Activated T-cell treated with anti-CD3 and anti-CD28 coated beads, Interleukin-2, amount 50 U/mL, for 72 hours (primary cell): ENCODE measurements at places on chromosomes 13 and 19. TPM values are rescaled to one million over a fixed set of nuclear protein-coding genes. Genes with fewer than 3 reads are reported as not detected.
A peak's percentile ranks its signal among the peaks of the same experiment; 100 is the strongest.

The RNF17 gene
- total RNA-seq, result 0.65 TPM

The SRRM5 gene
- total RNA-seq, result 1.7 TPM

The FGF21 gene
- not detected for total RNA-seq

The CLEC4M gene
- total RNA-seq, result not detected

GRCh38 chr19:28880735-28881401, 332.1 kb downstream of the UQCRFS1 start:
- no peak overlapping the region for H3K4me3 ChIP-seq
- no peak overlapping the region for H3K27ac ChIP-seq
- H3K27me3 ChIP-seq, result no peaks in the 10 kb centered on the region

DNA sequence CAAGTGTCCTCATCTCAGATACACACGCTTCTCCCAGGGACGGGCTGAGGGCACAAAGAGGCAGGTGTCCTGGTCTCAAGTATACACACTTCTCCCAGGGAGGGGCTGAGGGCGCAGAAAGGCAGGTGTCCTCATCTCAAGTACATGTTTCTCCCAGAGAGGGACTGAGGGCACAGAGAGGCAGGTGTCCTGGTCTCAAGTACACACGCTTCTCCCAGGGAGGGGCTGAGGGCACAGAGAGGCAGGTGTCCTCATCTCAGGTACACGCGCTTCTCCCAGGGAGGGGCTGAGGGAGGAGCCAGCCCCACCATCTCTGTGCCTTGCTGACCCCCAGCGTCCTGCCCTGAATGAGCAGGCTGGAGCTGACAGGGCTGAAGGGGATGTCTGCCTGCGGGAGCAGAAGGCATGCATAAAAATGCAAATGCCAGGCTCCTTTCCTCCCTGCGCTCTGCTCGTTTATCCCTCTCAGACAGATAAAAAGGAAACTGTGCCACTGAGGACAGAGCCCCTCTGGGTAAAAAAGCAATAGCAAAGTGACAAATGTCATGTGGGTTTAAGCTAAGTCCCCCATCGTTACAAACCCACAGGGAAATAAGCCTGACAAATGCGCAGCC, 96.1 kb upstream of the UQCRFS1 start:
- H3K4me3 ChIP-seq, result no peak overlapping the region
- no peak for DNase-seq
- H3K36me3 ChIP-seq, result no peaks in the 10 kb centered on the region
- H3K4me1 ChIP-seq, result no peaks in the 10 kb centered on the region

- H3K4me1 ChIP-seq, result peaks cover 27% of the 10 kb centered on the region
- no peak overlapping the region for H3K27ac ChIP-seq
- no peak overlapping the region for H3K4me3 ChIP-seq
- no peaks in the 10 kb centered on the region for H3K36me3 ChIP-seq
Measured at GRCh38 chr13:24217601-24218281, 57.2 kb downstream of the SPATA13 start.

- no peak for DNase-seq
- no peak overlapping the region for H3K27ac ChIP-seq
- H3K4me1 ChIP-seq, result peaks cover 1% of the 10 kb centered on the region
- no peaks in the 10 kb centered on the region for H3K36me3 ChIP-seq
Measured at GRCh38 chr19:18168673-18169381, 4.8 kb upstream of the IFI30 start.

- H3K4me3 ChIP-seq, result peak within 1 kb of the TSS; percentile 52
- H3K36me3 ChIP-seq, result peaks cover 3% of the 10 kb centered on the region
- peaks cover 27% of the 10 kb centered on the region for H3K4me1 ChIP-seq
- peaks cover 51% of the 10 kb centered on the region for H3K27me3 ChIP-seq
Measured at GRCh38 chr19:40217934-40218890, at the start of gene TTC9B. Gene TTC9B, minus strand, starts transcription at chr19:40218384. Its CDS starts 3 bp downstream, at chr19:40218381.

DNA sequence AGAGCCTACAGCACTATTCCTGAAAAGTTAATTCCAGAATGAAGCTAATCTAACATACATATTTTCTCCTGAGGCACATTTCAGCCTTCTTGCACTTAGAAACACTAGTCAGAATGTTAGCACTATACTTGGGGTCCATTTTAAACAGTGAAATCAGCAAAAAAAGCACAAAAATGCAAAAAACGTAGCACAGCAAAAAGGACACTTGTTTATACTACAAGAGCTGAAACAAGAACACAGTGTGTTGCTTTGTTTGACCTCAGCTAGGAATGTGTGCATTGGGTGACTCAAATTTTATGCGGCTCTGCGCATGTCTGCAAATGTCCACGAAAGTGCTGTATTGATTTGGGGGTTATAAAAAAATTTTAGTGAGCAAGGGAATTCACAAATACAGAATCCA, 226.2 kb downstream of the KCNRG start:
- H3K27ac ChIP-seq, result no peak overlapping the region
- peaks cover 48% of the 10 kb centered on the region for H3K27me3 ChIP-seq
- H3K36me3 ChIP-seq, result no peaks in the 10 kb centered on the region

DNA sequence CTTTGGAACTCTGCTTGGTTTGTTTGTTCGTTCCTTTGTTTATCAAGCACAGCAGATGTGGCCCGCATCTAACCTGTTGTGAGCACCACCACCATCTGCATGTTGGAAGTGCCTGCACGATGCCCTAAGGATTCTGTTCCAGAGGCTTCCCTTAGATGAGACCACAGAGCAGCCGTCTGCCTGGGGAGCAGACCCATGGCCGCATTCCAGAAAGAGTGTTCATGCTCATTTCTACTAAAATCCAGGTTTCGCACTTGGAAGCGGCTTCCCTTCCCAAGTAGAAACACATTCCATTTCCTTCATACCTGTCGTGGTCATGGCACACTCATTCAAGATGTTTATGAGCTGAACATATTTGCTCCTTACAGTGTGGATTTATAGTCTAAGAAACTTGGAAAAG, 27.2 kb downstream of the COL4A2 start:
- DNase-seq, result no peak
- no peak overlapping the region for H3K27ac ChIP-seq
- peaks cover 9% of the 10 kb centered on the region for H3K4me1 ChIP-seq
- no peak overlapping the region for H3K4me3 ChIP-seq

- no peaks in the 10 kb centered on the region for H3K27me3 ChIP-seq
- H3K36me3 ChIP-seq, result no peaks in the 10 kb centered on the region
- peaks cover 25% of the 10 kb centered on the region for H3K4me1 ChIP-seq
- DNase-seq, result no peak
Measured at GRCh38 chr13:20431687-20432384, 93.8 kb downstream of the CRYL1 start.

DNA sequence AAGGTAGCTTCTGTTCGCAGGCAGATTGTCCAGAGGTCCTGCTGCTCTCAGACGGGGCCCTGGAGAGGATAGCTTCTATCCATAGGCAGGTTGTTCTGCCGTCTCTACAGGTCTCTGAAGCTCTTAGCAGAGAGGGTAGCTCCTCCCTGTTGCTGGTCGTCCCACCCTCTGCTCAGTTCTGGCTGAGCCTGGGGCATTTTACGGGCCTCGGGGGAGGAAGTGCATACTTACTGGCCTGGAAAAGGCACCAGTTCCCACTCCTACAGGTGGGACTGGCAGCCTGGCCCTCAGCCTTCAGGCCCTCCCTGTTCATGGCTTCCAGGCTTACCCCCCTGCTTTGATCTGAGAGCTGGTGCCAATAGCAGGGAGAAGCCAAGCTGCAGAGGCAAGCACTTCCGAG, 42.3 kb downstream of the USPL1 start:
- peaks cover 22% of the 10 kb centered on the region for H3K36me3 ChIP-seq
- H3K4me1 ChIP-seq, result no peaks in the 10 kb centered on the region
- DNase-seq, result no peak
- H3K27me3 ChIP-seq, result no peaks in the 10 kb centered on the region
- no peak overlapping the region for H3K27ac ChIP-seq

- no peak overlapping the region for H3K27ac ChIP-seq
- no peaks in the 10 kb centered on the region for H3K27me3 ChIP-seq
- no peaks in the 10 kb centered on the region for H3K4me1 ChIP-seq
- H3K36me3 ChIP-seq, result no peaks in the 10 kb centered on the region
- no peak overlapping the region for H3K4me3 ChIP-seq
Measured at GRCh38 chr13:103734837-103735236, 668.6 kb upstream of the SLC10A2 start.

DNA sequence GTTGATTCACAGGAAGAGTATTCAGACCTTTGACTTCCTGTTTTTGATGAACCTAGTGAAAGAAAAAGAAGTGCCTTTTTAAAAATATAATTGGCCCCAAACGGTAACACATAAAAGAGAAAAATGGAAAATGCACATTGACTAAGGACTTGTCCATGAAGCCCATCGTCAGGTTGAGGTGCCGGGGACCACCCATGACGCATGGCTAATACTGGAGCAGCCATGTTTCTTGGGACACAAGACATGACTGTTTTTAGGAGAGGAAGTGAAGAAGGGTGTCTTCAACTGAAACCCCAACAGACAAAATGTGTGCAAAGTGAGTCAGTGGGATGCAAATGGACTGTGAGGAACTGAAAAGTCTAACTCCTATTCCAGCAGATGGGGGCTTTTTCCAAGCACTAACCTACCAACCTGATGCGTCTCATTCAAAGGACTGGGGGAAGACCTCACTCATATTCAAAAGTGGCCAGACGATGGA, 459.4 kb downstream of the FOXO1 start:
- H3K27me3 ChIP-seq, result no peaks in the 10 kb centered on the region
- H3K27ac ChIP-seq, result peak overlapping the region; percentile 95
- peaks cover 65% of the 10 kb centered on the region for H3K4me1 ChIP-seq

DNA sequence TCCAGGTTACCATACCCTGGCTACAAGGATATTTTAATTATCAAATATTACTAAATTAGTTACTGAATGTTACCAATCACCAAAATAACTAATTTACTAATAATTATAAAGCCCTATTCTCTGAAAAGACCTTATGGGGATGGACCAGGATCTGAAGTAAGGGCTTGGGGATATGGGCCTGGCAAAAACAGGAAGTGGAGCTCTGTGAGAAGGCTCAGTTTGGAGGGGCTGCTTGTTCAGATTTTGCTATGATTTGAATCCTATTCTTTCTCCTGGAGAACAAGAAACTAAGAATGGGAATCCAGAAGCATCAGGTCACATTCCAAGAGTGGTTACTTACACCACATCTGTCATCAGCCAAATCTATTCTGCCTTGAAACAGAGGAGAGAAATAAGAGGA, 148.1 kb downstream of the DNAJC15 start:
- DNase-seq, result no peak
- H3K27ac ChIP-seq, result no peak overlapping the region
- no peak overlapping the region for H3K4me3 ChIP-seq
- no peaks in the 10 kb centered on the region for H3K27me3 ChIP-seq
- no peaks in the 10 kb centered on the region for H3K4me1 ChIP-seq

DNA sequence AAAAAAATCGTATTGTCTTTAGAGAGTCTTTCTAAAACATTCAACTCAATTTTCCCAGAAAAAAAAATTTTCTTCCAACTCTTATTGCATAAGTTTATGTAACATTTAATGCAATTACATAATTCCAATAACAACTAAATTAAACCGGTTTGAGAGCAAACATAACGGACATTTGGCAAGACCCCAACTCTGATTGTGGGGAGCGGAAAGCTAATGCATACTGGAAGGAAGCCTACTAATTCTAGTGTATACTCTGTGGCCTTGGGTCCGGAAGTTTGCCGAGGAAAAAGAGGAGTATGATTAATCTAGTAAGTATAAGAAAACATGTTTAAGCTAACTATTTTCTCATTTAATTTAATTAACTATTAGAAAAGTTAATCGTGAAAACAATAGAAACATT, 21.3 kb upstream of the MIR17HG start:
- H3K27me3 ChIP-seq, result peaks cover 22% of the 10 kb centered on the region
- H3K27ac ChIP-seq, result no peak overlapping the region
- DNase-seq, result no peak
- no peaks in the 10 kb centered on the region for H3K36me3 ChIP-seq
- H3K4me3 ChIP-seq, result no peak overlapping the region

DNA sequence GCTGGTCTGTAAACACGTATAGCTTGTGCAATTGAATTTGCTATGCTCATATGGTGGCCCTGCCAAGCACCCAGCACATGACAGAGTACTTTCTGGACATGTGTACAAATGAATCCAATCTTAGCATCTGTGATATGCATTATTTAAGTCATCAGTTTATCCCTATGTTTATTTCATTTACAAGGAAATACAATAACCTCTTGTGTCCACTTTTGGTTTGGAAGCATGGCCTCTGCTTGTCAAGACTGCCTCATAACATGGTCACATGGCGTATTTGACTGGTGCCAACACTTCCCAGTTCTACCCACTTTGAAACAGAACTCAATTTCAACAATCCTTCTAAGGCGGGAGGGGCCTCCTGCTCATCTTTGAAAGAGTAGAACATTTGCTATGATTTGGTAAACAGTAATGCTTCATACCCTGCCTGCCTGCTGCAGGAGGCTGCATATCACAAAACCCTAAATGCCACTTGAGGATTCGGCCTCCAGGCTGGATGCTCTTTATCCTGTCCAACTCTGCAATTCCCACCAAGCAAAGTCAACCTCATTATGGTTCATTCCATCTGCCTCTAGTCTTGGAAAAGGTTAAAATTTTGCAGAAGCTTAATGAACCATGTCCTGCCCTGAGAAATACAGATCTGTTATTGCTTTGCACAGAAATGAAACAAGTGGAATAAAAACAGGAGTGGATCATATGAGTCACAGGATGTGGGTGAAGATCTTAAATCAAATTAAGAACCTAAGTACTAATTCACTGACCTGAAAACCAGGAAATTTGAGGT, 151.3 kb downstream of the CYSLTR2 start:
- H3K4me3 ChIP-seq, result peak overlapping the region; percentile 62
- peak; percentile 23 for DNase-seq
- H3K27ac ChIP-seq, result peak overlapping the region; percentile 5
- peaks cover 27% of the 10 kb centered on the region for H3K4me1 ChIP-seq
- H3K27me3 ChIP-seq, result peaks cover 11% of the 10 kb centered on the region

GRCh38 chr13:20760872-20761271, 12.9 kb downstream of the EEF1AKMT1 start:
- no peak for DNase-seq
- H3K36me3 ChIP-seq, result peaks cover 18% of the 10 kb centered on the region
- H3K27ac ChIP-seq, result no peak overlapping the region

DNA sequence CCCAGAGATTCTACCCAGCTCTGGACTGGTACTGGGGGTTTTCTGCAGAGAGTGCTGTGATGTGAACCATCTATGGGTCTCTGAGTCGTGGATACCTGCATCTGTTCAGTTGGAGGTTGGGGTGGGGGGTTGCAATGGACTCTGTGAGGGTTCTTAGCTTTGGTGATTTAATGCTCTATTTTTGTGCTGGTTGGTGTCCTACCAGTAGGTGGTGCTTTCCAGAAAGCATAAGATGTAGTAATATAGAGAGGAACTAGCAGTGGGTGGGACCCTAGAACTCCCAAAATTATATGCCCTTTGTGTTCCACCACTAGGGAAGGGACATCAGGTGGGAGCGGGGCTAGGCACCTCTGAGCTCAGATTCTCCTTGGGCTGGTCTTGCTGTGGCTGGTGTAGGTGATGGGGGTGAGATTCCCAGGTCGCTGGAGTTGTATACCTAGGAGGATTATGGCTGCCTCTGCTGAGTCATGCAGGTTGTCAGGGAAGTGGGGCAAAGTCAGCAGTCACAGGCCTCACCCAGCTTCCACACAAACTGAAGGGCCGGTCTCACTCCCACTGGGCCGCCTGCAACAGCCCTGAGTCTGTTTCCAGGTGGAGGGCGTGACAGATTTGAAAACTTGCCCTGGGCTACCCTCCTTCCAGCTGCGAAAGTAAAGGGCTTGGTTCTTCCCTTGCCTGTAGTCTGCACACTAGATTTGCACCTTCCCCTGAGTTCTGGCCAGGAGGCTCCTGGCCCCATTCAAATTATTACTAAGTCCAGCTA, 573.0 kb upstream of the SLITRK1 start:
- H3K36me3 ChIP-seq, result no peaks in the 10 kb centered on the region
- H3K27me3 ChIP-seq, result no peaks in the 10 kb centered on the region
